LoVo (cell line): ENCODE measurements at places on chromosomes 2 and 18.

- no peak for DNase-seq
These were observed 5.2 kb downstream of the PNKD start for GRCh38 chr2:218275371-218276072.

DNA sequence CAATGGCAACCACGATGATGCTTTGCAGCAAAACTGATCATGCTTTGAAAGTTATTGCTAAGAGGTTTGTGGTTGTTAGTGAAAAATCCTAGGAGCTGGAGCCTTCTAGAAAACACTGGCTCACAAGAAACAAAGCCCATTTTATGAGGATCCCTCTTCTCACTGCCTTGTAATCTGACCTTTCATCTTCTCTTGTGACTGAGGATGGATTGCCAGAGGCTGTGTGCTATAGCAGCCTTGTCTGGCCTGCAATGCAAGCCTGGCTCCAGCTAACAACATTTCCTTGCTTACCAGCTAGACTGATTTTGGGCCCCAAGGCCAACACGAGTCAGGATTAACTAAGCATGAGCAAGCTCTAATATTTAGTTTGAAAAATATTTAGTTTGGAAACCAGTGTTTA, 13.1 kb downstream of the PIEZO2 start:
- DNase-seq, result no peak

GRCh38 chr2:199680482-199680881, 170.5 kb downstream of the FTCDNL1 start:
- DNase-seq, result no peak

DNA sequence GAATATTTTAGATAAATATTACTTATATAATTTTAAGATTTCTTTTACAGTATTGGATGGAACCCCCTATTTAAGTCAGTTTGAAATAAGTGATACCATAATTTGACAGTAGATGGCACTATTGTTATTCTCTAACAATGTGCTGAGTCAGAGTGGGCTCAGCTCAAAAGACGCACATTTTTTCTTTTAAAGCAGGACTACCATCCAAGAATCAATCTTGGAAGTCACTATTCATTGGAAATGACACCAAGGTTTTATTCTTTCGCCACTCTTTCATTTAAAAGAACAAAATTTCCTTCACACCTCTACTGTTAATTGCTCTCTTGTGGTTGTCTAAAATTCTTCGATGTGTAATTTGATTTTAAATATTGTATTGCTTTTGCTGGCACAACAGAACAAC, 32.6 kb upstream of the SPAG16 start:
- peak; percentile 59 for DNase-seq

DNA sequence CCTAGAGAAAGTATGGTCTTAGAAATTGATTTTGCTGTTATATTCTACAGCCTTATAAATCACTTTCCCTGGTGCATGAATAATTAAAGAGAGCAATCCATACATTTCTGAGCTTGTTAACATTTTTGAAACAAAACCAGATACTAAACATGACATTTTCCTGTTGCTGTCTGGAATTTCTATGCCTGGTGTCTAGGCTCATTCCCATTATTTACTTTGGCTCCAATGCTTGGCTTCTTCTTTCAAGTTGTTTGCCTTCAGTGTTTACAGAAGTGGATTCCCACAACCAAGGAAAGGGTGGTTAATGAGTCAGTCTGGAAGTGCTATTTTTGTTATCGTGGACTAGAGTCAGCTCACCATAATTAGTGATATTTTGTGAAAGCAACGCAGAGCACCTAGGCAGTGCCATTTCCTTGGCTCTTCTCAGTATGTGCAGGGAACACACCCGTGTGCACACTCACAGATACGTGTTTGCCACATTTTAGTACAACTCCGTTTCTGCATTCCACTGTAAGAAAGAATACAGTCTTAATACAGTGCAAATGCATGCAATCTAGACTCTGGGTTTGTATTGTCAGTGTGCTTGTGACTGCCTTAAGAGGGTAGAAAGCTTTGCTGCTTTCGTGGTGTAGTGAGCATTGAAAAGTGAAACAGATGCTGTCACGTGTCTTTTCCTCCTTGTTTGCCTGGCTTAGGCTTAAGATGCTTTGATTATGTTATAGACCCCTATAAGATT, 185.0 kb upstream of the RASGRP3 start:
- DNase-seq, result peak; percentile 71

- DNase-seq, result peak; percentile 52
These were observed 81.1 kb upstream of the SLC39A10 start for GRCh38 chr2:195575879-195576401.

DNA sequence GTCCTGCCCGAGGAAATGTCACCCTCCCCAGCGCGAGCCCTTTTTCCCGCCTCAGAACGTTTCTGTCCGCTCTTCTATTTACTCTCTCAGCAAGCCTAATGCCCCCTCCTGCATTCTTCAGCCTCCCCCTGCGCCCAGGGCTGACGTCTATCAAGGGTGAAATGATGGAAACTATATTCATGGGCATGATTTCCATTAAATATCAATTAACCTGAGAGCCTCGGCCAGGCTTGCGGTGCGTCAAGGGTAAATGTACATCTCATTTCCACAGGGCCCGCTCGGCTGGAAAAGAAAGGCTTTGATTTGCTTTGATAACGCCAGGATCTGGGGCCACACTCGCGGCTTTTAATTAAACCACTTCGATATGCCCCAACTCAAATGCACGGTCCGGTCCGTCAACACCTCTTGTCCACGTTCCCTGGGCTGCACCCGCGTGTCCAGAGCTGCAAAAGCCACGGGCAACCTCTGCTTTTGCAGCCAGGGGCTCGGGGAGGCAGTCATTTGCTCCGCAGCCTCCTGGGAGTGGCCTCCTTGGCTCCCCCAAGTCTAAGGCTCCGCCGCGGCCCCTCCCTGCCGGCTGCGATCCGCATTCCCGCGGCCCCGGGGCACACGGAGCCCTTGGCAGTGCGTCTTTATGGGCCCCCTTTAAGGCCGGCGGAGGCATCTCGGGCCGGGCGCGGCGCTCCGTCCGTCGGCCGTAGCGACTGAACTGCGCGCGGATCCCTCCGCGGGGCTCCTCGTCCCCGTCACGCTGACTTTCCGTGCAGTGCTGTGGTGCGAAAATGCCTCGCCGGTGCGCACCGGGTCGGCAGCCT, at the start of gene HOXD8:
Gene HOXD8, plus strand, starts transcription at position 724 of the 815 bp plus-strand sequence. CDS start 662 bp downstream, outside the sequence.
- peak; percentile 79 for DNase-seq

DNA sequence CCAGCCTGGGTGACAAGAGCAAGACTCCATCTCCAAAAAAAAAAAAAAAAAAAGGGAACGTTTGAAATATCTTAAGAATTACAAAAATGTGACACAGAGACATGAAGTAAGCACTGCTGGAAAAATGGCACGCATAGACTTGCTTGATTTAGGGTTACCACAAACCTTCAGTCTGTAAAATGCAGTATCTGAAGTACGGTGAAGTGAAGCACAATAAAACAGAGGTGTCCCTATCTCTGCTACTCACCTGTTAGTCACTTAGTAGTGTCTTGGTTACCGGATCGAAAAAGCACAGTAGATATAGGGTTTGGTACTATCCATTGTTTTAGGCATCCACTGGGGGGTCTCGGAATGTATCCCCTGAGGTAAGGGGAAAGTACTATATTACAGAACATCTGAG, 11.6 kb upstream of the GREB1L start:
- DNase-seq, result no peak

DNA sequence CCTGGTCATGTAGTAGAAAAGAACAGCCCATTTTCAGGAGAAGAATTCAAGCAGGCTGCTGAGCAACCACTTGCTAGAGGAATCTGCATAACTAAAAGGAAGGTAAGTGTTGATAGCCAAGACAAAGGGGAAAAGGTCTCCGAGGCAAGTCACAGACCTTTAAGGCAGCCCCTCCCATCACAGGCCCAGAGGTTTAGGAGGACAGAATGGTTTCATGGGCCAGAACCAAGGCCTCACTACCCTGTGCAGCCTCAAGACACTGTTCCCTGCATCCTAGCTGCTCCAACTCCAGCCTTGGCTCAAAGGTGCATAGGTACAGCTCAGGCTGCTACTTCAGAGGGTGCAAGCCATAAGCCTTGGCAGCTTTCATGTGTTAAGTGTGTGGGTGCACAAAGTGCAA, 238.6 kb upstream of the CYP26B1 start:
- no peak for DNase-seq

DNA sequence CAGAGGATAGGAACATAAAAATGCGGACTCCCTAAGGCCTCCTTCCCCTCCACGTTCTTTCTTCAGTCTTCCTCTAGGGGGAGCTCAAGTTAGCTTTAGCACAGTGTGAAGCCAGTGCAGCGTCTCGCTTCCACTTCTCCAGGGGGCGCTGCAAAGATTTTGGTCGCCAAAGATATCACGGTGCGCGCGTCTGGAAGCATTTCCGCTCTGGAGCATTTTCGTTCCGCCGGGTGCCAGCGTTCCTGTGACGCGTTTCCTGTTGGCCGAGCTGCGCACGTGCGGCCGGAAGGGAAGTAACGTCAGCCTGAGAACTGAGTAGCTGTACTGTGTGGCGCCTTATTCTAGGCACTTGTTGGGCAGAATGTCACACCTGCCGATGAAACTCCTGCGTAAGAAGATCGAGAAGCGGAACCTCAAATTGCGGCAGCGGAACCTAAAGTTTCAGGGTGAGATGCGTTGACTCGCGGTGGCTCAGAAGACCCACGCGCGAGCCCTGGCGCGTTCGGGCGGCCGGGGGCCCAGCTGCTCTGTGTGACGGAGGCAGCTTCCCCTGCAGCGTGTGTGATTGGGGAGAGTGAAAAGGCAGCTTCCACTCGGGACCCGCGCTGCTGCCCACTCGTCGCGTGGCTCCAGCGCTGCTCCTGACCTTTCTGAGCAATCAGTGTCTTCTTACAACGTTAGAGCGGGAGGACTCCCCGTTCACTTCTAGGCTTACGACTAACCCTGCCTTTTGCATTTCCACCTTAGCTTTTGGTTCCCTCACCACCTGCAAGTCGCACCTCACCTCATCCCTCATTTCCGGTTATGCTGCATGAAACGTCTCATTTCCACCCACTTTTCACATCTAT, at the start of gene DDX18:
Gene DDX18, plus strand, starts transcription at position 275 of the 848 bp plus-strand sequence. Its CDS starts 87 bp downstream, at position 362.
- peak; percentile 99 for DNase-seq

DNA sequence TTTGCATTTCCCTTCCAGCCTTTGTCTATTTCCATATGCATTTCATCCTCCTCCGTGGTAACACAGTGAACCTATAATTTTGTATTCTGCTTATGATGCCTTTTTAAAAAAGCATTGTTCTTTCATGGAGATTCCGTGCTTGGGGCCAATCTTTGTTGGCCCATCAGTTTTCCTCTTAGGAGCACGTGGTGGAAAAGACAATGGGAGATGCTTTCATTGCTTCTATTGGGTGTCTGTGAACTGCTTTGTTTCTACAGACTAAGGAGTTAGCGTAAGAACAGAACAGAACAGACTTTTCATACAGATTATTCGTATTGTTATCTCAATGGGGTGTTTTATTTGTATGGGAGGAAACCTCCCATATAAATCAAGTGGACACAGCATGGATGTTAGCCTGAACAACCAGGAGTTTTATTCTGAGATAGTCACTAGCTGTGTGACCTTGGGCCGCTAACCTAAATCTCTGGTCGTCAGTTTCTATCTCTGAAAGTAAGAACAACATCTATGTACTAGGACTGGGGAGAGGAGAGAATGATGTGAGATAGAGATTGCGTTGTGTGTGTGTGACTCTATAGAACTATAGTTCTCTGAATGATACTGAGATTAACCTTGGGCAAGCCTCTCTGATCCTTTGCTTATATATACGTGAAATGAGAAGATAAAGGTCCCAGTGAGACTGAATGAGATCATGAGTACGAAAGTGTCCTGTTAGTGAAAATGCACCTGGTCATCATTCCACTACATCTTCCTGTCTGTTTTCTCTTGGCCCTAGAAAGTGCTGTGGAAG, 22.9 kb upstream of the YWHAQ start:
- no peak for DNase-seq

DNA sequence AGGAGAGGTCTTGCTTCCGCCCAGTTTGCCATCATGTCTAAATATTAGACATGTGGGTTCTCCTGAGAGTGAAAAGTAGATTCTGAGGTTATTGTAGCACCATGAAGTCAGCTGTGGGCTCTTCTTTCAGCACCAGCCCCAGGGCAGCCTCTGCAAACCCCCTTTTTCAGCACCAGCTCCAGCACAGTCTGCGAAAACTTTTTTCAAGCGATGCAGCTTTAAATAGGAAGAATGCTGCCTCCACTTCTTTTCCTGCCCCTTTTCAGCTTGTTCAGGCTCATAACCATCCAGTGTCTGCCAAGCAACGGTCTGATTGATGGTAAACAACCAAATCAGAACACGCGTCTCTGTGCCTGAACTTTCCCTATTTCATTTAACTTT, at the start of gene COL5A2:
Gene COL5A2, minus strand, starts transcription at position 192 of the 381 bp plus-strand sequence. Its CDS starts 157 bp downstream, at position 35.
- no peak for DNase-seq

DNA sequence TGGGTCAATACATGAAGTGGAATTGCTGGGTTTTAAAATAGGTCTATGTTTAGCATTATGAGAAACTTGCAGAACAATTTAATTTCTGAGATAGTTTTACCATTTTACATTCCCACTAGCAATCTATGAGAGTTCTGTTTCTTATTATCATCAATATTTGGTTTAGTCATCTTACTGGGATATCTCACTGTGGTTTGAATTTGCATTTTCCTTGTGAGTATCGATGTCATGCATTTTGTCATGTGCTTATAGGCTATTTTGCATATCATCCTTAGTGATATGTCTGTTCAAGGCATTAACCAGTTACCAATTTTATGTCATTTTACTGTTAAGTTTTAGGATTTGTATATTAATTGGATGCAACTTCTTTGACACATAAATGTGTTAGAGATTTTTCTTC, 204.4 kb downstream of the MCFD2 start:
- no peak for DNase-seq

DNA sequence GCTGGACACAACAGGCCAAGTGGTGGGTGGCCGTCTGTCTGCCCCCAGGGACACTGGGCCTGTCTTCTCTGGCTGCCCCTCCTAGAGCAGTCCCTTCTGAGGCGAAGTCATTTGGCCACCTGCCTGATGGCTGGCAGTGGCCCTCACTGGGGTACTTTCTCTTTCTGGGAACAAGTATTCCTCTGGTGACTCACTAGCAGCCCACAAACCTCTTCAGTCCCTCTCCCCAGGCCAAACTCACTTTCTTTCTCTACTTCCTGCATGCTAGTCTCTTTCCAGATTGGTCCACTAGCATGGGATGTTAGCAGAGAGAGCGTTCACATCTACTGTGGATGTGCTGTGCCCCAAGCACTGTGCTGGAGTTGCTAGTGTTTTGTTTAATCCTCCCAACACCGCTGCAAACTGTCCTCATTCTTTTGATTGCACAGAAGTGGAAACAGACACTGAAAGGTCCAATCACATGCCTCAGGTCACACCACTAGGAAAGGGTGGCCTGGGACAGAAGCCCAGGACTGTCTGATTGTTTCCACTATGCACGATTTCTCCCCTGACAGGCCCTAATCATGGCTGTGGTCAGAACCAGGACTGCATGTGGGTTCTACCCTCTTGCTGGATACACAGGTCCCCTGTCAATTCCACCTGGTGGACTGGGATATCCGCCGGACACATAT, 5.2 kb downstream of the DYSF start:
- DNase-seq, result no peak
